NCI-H2227 treated with DMSO at 0.1 percent for 48 hours (cell line): ENCODE measurements at places on chromosomes 3 and 15.

DNA sequence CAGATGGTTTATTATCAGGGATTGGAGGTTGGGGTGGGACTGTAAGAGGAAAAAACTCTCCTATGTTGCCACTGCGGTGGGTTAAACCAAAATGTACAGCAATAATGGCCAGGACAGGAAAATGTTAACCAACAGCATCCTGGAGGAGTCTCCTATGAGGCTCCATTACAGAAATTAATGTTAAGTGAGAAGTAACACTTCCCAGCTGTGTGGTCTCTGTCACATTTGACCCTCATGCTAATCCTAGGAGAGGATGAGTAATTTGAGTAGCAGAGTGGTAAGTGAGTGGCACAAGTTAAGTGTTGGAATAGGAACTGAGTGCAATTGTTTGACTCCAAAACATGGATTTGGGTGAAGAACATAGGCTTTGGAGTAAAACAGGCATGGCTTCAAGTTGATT is 39.0 kb downstream of the ARHGEF3 start:
- no peak for DNase-seq

GRCh38 chr3:178367817-178368617 is 168.2 kb upstream of the KCNMB2 start:
- no peak for DNase-seq

DNA sequence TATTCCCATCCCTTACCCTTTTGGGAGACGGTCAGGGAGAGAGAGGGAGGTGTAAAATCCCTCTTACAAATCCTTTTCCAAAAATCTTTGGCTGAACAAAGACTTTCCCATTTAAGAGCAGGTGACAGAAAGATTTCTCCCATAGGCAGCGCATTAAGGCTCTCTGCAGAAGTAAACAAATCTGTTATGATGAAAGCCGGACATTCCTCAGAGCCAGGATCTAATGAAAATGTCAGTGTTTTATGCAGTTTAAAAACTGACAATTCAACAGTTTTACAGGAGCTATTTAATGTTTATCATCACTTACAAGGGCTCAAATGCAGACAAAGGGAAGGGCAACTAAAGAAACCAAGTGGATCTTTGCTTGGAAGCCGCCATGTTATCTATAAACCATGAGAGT is 108.3 kb upstream of the WNT5A start:
- no peak for DNase-seq

DNA sequence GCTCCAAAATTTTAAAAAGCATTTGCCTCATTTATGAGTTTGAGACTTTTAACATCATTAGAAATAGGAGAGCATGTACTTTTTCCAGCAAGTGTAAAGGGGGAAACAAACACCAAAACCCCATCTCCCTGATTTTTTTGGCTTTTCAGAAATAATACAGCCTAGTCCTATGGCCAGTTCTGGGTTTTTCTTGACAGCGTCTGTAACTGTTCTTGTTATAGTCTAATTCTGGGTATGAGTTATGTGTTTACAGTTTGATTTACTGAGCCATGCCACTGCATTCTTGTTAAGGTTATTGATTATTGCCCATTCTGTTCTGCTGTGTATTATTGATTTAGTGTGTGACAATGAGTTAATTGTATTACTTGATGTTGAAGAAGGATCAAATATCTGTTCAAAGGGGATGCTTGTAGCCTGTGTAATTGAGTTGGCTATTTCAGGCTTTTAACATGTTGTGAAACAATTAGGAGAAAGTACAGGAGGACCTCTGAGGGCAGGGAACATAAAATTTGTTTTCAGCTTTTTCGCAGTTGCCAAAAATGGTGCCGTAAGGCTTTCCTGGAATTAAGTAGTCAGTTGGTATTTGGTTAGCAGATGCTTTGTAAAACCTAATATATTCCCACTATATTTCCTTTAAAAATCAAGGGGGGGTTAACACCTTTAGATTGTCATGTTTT is 46.1 kb downstream of the MBNL1 start:
- no peak for DNase-seq

DNA sequence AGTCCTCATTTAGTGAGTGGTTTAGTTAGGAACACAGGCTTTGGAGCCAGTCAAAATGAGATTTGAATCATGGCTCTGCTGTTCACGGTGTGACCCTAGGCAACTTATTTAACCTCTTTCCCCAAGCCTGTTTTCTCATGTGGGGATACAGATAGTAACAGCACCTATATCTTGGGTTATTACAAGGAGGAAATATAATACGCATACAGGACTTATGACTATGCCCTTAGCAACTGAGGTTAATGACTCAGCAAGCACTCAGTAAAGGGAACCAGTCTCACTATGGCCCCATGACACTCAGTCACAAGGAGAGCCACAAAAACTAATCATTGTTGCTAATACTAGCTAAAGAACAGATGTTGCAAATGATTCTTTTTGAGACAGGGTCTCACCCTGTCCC is 45.9 kb downstream of the SUMF1 start:
- DNase-seq: no peak

- peak; percentile 74 for DNase-seq
Measured at GRCh38 chr3:64242435-64242834, 17.2 kb upstream of the PRICKLE2 start.

DNA sequence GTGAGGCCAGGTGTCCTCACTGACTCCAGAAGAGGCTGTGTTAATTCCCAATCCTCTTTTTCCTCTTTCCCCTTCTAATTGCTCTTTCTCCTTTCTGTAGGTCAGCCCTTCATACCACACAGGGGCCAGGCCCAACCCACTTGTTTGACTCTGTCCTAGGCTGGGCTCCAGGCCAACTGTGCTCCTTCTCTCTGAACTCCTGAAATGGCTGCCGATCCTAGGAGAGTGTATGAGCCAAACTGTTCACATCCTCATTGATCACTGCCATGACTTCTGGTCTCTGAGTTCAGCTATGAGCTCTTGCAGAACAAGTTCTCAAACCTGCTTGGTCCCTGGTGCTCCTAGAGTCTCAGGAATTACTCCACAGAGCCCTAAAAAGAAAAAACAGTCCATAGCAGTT is 145.1 kb downstream of the VGLL4 start:
- DNase-seq: no peak

DNA sequence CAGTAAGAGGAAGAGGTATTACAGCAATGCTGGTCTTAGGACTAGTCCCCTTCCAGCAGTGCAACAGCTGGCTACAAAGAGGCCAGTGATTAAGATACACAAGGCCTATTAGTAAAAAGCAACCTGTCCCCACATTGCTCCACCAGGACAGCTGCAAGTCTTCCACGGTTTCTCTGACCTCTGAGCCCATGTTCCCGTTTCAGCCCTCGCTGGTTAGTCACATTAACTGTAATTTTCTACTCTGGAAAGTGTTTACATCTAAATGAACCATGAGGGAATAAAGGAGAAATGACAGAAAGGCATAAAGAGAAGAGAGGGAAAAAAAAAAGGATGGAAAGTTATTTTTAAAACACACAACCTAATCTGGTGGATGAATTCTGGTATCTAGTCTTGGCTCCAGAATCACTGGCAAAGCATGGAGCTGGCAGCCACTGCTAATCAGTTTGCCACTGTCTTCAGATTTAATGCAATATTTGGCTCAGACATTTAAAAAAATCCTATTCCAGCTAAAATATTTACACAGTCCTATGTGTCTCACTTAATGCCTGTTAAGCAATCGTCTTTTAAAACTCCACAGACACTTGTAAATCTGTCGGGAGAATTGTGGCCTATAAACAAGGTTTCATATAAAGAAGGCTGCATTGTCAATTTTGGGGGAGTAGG is 154.9 kb downstream of the GREM1 start:
- DNase-seq: no peak

DNA sequence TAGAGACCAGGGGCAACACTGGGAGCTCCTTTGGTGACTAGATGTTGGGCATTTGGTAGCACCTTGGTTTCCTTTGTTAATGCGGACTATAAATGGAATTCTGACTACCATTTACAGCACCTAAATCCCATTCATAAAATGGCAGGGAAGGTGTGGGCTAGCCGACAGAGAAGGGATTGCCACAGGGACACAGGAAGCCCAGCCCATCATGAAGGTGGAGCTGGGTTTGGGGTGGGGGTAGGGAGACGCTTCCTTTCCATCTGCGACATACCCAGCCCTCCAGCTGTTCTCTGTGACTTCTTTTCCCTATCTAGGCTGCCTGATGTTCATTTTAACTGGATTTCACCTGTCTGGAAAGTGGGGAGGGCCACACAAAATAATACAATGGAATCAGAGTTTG is 21.0 kb downstream of the ABHD2 start:
- no peak for DNase-seq

DNA sequence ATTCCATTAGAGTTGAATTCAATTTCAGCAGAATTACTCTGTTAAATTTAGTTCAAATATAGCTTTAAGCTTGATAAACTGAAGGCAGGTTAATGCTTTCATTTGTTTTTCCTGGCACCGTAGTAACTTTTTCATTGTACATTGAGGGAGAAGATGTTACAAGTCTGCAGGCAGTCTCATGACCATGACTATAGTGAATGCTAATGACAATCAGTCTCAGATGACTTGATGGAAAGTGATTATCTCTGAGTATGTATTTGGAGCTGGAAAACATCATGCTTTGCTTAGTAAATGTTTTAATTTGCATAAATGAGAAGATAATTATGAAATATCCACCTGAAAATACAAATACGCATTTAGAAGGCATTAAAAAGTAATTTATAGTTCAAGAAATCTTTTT is 16.0 kb upstream of the RNF7 start:
- no peak for DNase-seq

DNA sequence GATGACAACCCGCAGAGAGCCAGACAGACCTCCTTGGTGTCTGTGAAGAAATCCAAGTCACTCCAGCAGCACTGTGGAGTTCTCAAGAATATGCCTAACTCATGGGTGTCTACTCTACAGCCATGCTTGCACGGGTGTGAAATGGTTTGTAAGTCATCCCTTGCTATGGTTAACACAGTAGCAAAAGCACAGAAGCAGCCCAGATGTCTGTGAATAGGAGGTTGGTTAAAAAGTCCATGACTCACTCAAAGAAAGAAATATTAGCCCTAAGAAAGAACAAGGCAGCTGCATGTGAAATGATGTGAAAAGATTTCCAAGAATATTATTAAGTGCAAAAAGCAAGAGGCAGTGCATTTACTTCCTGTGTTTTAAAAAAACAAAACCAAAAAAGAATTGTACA is 12.1 kb upstream of the LIMD1 start:
- DNase-seq: no peak

- no peak for DNase-seq
Measured at GRCh38 chr3:169286214-169286613, 377.3 kb downstream of the MECOM start.

- DNase-seq: peak; percentile 50
Measured at GRCh38 chr15:74322558-74323180, 44.8 kb downstream of the CYP11A1 start.

DNA sequence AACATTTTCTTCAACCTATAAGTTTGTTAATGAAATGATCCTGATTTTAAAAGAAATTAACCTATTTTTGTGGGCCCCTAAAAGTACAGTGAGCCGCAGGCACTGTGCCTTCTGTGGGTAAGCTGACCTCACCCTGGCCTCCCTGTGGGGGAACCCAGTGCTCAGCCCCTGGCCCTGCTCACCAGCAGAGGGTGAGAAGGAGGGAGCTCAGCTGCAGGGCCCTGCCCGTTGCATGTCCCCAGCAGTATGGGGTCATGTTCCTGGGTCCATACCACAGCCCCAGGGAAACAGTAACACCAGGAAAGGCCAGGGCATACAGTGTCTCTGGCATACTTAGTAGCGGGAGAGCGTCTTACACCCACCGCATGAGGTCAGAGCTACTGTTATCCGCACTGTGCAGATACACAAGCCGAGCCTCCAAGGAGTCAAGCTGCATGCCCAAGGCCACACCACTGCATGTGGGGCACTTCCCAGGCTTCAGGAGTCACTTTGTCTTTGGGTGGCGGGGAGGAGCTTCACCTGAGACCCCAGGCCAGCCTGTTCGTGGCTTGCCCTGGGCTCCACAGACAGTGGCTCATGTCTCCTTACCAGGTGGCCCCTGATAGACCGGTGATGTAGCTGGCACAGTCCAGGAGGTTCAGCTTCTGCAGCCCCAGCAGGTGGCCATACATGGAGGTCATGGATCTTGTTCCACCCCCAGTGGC is 22.6 kb upstream of the EHD4 start:
- DNase-seq: no peak

DNA sequence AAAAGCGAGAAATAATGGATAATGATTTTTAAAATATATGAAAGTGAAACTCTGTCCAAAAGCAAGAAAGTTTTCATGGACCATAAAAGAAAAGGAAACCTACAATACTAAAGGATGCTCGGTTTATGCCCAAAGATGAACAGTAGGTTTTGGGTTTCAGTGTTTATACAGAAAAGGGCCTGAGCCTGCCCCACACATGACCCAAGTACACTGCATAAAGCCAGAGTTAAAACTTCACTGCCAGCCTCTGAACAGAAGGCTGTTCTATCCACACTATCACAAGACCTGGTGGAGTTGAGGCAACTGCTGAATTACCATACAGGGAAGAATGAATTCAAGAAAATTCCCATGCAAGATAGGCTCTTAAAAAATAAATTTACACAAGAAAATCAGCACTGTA is 165.2 kb downstream of the MECOM start:
- no peak for DNase-seq

DNA sequence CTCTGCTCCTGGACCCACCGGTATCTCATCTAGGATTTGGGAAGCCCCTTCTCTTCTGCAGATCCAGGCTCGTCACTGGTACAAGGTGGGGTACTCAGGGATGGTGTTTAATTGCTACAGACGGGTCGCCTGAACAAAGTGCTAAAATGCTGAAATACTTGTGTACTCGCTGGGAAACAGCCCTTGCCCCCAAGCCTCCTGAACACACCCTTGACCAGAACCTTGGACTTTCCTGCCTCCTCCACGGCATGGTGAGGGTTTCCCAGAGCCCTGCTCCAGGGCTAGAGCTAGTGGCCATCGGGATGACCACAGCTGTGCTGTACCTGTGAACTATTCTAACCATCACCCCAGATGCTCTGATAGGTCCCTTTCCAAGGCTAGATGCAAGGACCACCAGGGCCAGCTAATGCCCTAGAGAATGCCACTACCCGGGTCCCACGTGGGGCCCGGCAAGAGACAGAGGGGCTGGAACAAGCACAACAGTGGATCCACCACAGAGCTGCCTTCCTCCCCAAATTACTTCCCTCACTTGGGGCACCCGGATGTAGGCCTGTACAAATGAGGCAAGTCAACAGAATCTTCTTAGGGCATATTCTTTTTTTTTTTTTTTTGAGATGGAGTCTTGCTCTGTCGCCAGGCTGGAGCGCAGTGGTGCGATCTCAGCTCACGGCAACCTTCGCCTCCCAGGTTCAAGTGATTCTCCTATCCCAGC is 267.3 kb downstream of the FOXP1 start:
- DNase-seq: no peak
